ENCODE measurements at places on chromosomes 2 and 18. TPM values are rescaled to one million over a fixed set of nuclear protein-coding genes. Genes with fewer than 3 reads are reported as not detected.

The FEV gene
- total RNA-seq: not detected

The HRH4 gene
- not detected for total RNA-seq

The GAREM1 gene
- total RNA-seq: 1.9 TPM

The TNFRSF11A gene
- total RNA-seq: 3.1 TPM

The SLC16A14 gene
- total RNA-seq: 0.18 TPM

The SERTAD2 gene
- total RNA-seq: 2.4 TPM

The RAD51AP2 gene
- total RNA-seq: not detected

The TMX3 gene
- total RNA-seq: 115 TPM
